ENCODE measurements at places on chromosomes 12 and 14.

- no peak for DNase-seq
Observed at GRCh38 chr12:113432986-113433385, 10.8 kb downstream of the SDSL start.

DNA sequence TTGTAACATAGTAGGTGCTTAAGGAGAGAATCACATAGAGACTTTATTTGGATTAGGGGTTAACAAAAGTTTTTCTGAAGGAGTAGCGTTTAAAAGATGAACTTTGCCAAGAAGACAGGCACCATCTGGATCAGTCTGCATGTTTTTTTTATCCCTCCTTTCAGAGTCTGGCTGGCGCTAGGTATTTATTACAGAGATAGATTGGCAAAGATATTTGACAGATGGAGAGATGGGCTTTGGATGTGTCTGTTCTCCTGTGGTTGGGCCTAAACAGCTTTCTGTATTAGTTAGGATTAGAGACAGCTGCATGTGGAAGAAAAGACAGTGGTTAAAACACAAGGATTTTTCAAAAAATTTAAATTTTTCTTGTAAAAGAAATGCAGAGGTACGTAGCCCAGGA is 133.9 kb downstream of the C12orf75 start:
- no peak for DNase-seq

DNA sequence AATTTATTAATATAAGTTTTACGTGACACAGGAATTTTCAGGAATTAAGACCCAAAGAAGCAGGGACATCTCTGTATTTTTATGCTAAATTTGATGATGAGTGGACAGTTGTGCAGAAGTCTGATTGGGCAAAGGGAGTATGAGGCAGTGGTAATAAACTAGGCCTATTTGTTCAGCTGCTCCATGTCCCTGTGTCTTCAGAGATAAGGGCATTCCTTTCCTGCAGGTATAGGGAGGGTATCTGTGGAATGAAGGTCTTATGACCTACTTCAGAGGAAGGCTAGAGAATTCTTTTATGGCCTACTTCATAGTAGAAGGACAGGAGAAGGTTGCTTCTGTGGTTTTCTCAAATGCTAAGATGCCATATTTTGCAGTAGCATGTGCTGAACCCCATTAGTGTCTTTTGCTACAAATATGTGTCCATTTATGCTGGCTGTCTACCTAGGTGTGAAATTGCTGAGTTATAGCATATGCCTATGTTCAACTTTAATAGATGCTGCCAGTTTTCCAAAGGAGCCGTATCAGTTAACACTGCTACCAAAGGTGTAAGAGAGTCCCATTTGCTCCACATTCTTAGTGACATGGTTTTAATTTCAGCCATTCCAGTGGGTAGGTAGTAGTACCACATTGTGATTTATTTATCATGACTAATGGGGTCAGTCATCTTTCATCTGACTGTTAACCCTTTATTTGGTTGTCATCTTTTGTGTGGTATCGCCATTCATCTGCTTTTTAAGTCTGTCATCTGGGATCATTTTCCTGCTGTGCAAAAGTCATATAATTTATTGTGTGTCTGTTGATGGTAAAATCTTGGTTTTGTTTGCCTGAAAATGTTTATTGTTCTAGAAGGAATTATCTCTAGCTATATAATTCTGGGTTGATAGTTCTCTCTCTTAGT is 410.7 kb upstream of the RGS6 start:
- no peak for DNase-seq

GRCh38 chr14:73753887-73754795 is 40.0 kb upstream of the PNMA1 start:
- DNase-seq = no peak

DNA sequence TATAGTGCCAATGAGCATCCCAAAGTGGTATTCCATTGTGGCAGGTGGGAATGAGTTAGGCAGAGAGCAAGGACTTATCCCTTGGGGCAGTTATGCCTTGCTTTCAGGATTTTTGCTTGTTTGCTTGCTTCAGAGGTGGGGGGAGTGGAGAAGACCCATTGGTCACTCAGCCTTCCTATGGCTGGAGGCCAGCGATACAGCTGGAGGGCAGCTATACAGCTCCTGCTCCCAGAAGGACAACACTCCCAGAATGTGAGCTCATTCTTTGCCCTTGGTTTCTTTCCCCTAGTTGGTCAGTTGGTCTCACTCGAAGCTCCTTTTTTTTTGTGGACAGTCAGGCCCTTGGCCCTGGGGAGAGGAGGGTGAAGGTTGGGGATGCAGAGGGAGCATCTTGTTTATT is 14.5 kb downstream of the KRT83 start:
- no peak for DNase-seq

DNA sequence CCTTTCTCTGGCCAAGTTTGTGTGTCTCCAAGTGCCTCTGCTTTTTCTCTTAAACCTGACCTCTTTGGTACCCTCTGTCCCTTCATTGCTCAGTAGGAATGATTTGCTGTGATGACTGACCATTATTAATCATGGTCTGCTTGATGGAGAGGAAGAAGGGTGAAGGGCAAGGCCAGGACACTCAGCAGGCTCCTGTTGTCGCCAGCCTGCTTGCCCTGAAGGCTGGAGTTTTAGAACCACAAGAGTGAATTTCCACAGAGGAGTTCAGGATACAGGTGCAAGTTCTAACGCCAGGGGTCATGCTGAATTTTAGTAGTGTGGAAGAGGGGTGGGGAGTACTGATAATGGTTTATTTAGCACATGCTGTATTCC is 2.8 kb upstream of the ITGA5 start:
- no peak for DNase-seq
